ENCODE measurements at places on chromosomes 6 and 20.

DNA sequence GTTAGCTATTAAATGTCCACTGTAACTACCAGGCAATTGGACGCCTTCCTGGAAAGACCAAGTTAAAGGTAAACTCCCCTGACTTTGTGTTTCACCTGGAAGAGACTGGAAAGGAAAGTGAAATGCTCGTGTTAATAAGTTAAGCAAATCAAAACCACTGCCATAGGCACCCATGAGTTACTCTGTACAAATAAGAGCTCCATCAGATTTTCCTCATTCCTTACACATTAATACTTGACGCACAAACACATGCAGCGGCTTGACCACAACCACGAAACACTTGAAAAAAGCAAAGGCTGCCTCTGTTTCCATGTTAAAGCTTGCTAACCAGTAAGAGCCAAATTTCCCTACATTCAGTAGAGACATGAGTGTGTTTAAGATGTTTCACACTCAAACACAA is 19.8 kb downstream of the GCM1 start:
- DNase-seq, result no peak

DNA sequence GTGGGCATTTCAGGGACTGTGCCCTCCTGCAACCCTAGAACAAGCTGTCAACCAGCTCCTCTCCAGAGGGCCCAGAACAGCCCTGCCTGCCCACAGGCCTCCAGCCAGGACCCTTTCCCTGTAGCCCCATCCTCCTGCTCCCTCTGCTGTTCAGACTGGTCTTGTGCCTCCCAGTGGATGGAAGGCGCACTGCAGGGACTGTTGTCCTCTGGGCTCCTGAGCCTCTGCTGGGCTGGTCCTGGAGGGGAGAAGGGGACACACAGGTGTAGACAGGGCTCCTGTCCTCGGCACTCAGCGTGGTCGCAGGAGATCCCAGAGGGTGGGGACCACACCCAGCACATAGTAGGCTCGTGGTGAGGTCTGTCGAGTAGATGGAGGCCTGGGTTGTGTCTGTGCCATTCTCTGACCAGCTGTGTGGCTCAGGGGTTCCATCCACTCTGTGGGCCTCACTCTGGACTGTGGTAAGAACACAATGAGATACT is 11.5 kb downstream of the ITPR3 start:
- no peak for DNase-seq

- DNase-seq, result no peak
Measured at GRCh38 chr6:35064290-35064689, 76.8 kb downstream of the TCP11 start.

DNA sequence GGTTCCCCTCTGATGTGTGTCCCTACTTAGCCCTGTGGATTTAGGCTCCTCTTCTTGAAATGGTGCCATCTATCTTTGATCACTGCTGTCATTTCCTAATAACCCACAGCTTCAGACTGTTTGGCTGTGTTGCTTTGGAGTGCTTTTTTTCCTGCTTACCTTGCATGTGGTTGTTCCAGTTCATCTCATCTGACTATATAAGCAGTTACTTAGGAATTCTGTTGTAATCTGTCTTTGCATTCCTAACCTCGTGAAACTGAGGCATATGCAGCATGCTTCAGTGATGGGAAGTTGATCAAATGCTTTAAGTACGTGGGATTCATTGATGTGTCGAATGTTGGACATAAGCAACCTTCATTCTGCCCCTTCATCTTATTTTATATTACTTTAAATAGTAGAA is 115.8 kb upstream of the FLRT3 start:
- no peak for DNase-seq

- no peak for DNase-seq
Measured at GRCh38 chr6:166830891-166831363, 125.4 kb downstream of the RNASET2 start.

DNA sequence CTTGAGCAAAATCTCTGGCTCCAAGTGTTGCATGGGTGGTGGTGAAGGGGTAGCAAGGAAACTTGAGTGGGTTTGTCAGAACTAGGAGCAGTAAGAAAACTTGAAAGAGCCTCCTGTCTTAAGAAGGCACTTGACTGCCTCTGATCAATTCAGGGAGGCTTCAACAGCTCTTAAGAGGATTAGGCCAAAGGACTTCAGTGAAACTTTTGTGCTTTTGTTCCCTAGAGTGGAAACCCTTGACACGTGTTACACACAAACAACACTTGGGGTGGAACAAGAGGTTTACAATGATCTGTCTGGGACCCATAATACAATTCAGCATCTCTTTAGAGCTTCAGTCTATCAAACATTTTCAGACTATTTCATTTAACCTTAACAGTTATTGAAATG is 80.1 kb upstream of the ARMC2 start:
- no peak for DNase-seq

- DNase-seq, result no peak
Measured at GRCh38 chr6:168886964-168887363, 366.7 kb downstream of the THBS2 start.

DNA sequence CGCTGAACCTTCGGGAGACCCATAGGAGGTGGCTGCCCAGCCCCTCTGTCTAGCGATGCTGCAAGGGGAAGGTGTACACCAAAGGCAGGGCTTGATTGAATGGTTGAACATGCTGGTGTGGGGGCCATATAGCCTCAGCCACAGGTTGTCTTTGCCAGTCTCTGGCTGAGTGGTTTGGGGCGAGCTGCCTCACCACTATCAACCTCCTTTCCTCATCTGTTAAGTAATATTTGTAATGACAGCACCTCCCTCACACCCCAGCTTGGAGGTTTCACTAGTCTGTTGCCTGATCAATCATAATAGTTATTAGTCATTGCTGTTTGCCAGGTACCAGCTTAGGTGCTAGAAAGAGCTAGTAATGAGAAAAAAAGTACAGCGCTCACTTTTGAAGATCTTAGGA is 11.8 kb upstream of the ZNF831 start:
- DNase-seq, result no peak

GRCh38 chr6:71028236-71028876 is 71.5 kb upstream of the B3GAT2 start:
- no peak for DNase-seq

GRCh38 chr6:98605705-98606104 is 228.7 kb upstream of the POU3F2 start:
- no peak for DNase-seq

GRCh38 chr20:56630086-56630493 is 984 bp downstream of the TFAP2C start:
- no peak for DNase-seq

DNA sequence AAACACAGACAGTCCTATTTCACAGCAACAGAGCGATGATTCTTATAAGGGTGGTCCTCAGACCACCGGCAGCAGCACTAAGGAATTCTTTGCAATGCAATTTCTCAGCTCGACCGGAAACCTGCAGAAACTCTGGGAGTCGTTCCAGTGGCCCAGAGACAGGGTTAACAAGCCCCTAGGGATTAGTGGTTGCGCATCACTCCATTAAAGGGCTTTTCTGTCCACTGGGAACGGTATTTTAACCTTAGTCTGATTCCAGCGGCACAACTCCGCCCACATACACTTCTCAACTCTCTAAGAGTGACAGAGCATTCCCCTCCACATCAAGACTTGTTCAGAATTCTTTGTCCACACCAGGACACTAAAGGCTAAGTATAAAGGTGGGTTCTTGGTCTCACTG is 341.5 kb downstream of the TFAP2A start:
- no peak for DNase-seq

DNA sequence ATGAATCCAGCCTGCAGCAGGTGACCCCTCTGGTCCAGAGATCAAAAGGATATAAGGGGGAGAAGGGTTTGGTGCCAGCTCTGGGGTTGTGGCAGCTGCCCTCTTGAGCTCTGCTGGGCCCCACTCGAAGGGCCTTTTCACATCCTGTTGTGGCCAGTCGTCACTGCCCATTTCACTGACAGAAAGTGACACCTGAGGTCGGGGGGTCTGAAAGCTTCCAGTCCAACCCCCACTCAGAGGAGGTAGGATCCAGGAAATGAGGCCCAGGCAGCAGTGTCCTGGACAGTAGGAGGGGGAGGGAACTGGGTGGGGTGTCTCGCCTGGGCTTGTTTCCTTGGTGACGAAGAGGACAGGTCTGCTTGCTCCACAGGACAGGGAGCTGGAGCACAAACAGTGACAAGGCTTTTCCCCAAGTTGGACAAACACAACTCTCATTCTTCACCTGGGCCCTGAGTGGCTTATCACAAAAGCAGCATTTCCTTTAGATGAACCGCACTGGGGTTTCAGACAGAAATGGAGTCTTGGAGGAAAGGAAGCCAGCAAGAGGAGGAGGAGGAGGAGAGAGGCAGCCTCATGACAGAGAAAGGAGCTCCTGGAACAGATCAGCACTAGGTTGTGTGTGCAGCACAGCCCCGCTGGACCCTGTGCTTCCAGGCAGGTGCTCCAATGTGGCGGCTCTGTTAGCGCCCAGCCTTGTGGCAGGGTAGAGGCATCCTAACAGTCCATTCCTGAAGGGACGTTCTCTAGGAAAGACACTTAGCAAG is 11.0 kb downstream of the FRS3 start:
- DNase-seq, result no peak

DNA sequence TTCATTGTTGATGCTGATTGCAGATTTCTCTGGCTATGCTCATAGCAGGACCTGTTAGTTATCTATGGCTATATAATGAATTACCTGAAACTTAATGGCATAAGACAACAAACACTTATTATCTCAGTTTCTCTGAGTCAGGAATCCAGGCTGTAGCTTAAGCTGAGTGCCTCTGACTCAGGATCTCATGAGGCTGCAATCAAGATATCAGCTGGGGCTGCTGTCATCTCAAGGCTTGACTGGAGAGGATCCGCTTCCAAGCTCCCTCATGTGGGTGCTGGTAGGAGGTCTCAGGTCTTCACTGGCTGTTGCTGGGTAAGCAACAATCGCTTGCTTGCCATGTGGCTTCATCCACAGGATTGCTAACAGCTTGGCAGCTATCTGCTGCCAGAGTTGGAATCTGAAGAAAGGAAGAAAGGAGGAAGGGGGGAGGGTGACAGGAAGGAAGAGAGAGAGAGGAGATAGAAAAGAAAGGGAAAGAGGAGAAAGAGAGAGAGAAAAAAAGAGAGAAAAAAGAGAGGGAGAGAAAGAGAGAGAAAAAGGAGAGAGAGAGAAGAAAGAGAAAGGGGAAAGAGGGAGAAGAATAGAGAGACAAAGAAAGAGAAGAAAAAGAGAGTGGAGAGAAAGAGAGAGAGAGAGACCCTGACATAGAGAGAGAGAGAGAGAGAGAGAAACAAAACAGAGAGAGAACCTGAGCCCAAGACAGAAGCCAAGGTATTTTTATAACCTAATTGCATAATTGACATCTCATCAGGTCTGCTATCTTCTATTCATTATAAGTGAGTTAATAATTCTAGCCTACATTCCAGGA is 579.0 kb upstream of the BTBD3 start:
- DNase-seq, result no peak

DNA sequence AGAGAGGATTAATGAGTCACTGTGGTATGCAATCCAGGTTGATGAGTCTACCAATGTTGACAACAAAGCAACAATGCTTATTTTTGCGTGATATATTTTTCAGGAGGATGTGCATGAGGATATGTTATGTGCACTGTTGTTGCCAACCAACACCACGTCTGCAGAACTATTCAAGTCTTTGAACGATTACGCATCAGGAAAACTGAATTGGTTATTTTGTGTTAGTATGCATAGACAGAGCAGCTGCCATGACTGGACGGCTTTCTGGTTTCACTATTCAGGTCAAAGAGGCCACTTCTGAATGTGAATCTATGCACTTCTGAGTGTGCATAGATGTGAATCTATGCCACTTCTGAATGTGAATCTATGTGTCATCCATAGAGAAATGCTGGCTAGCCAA is 134.0 kb upstream of the GRIK2 start:
- no peak for DNase-seq

DNA sequence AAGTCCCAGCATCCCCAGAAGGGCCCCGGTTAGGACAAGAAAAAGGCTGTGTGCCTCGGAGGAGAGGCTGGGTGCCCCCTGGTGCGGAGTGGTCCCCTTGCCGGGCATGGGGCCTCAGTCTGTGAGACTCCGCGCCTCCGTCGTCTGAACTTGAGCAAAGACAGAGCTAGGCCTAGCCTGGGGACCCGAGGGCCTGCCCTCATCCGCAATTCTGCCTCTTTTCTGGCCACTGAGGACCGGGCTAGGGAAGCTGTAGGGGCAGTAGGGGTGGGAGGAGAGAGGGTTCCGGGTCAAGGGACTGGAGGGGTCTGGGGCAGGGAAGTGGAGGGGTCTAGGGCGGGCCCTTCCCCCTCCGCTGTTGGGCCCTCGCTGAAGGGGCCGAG is 550 bp upstream of the HSPA12B start:
- no peak for DNase-seq

- no peak for DNase-seq
Measured at GRCh38 chr6:85403331-85404015, 46.4 kb upstream of the NT5E start.

DNA sequence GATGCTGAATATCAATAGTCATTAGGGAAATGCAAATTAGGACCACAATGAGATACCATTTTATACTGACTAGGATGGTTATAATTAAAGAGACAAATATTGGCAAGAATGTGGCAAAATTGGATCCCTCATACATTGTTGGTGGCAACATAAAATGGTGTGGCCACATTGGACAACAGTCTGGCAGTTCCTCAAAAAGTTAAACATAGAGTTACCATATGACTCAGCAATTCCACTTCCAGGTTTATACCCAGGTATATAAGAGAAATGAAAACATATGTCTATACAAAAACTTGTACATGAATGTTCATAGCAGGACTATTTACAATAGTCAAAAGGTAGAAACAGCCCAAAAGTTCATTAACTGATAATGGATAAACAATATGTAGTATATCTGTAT is 2.0 kb upstream of the CRIP3 start:
- no peak for DNase-seq

- no peak for DNase-seq
Measured at GRCh38 chr6:35092362-35093117, 48.6 kb downstream of the TCP11 start.

GRCh38 chr6:146719387-146719786 is 120.6 kb downstream of the ADGB start:
- no peak for DNase-seq

DNA sequence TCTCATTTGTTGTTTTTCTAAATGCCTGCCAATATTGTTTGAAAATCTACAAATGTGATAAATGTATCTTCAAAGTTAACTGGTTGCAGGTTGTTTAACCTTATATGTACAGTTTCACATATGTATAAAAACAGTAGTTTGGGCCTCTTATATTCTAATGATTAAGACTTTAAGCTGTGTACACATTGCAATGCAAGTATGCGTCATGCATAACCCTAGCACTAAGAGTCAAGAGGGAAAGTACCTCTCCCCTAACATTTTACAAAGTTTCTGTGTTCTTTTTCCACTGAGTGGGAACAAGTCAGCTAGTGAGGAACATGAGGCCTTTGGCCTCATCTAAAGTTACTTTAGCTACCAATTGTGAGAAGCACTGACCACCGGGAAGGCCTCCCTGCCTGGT is 25.7 kb upstream of the MICB start:
- no peak for DNase-seq
